ENCODE measurements at places on chromosomes 1 and 21.

DNA sequence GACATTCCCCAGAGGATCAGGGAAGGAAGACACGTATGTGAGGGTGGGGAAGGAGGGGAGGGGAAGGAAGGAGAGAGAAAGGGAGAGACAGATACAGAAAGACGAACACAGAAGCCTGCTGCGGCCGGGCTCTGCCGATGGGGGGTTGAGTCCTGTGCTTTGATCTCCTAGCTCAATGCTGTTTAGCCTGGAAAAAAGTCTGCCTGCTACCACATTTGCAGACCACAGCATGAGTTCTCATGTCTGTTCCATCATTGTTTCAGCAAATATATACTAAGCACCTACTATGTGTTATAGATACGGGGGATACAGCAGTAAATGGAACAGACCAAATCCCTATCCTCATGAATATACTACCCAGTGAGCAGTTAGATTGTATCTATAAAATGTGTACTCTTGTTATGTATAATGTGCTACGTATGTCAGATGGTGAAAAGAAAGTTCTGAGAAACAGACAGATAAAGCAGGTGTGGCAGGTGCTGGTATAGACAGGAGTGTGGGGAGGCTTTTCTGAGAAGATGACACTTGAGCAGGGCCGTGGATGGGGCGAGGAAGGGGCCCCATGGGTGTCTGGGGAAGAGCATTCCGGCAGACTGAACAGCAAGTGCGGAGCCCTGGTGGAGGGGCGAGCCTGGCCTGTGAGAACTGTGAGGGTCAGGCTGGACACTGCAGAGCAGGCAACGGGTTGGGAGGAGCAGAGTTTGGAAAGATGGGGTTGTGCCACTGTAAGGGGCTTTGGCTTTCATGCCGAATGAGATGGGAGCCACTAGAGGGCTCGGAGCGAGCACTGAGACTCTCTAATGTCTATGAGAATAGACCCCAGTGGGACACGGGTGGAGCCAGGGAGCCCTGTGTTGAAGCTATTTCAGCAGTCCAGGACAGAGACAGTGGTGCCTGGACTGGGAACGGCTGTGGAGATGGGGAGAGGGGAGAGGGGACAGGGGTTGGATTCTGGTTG, 34.1 kb downstream of the KIAA1614 start:
- no peak for DNase-seq

- DNase-seq = peak; percentile 23
Measured at GRCh38 chr1:22889213-22889827, 83.3 kb downstream of the LACTBL1 start.

DNA sequence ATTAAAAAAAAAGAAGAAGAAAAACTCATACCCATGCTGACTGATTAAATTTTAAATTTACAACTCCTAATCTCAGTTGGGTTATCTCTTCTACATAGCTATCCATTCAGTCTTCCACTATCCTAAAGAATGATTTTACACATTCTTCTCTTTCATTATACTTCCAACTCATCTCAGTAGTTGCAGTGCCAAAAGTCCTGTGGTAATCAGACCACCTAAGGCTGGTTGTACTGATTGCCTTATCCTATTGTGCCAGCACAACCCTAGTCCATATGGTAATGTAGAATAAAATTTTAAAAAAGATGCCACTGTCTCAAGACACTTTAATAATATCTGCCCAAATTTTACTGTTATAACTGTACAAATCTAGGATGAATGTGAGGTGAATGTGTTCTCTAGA, 448.0 kb downstream of the LRRIQ3 start:
- no peak for DNase-seq

- DNase-seq = peak; percentile 59
Measured at GRCh38 chr1:206472886-206473285, 2.6 kb downstream of the IKBKE start.

- DNase-seq = no peak
Measured at GRCh38 chr1:230274254-230274653, 151.9 kb downstream of the PGBD5 start.

DNA sequence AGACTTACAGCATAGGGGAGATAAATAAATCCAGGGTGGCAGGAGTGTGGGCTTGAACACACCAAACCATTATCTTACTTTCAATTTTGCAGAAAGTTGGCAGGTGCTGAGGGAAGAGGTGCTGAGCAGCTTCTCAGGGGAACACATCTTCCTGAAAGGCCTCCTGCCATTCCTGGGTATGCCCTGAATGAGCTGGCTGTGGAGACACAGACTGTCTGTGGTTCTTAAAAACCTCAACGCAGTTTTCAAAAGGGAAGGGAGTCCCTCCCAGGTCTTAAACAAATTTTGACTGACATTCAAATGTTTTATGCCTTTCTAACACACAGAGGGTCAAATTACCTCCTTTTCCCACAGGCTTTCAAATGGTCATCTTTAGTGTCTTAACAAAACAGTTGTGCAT, 166.9 kb downstream of the TNFSF18 start:
- DNase-seq = no peak

- DNase-seq = no peak
Measured at GRCh38 chr21:15763359-15763758, 33.6 kb downstream of the USP25 start.

DNA sequence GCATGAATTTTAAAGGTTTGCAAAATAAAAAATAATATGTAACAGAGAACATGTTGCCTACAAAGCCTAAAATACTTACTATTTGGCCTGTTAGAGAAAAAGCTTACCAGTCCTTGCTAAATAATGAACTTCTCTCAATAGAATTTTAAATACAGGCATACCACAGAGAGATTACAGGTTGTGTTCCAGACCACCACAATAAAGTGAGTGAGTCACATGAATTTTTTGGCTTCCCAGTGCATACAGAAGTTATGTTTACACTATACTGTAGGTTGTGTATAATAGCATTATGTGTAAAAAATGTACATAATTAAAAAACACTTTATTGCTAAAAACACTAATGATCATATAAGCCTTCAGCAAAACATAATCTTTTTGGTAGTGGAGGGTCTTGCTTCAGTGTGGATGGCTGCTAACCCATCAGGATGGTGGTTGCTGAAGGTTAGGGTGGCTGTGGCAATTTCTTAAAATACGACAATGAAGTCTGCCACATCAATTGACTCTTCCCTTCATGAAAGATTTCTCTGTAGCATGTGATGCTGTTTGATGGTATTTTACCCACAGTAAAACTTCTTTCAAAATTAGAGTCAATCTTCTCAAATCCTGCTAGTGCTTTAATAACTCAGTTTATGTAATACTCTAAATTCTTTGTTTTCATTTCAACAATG, 48.6 kb downstream of the SCYL3 start:
- no peak for DNase-seq

DNA sequence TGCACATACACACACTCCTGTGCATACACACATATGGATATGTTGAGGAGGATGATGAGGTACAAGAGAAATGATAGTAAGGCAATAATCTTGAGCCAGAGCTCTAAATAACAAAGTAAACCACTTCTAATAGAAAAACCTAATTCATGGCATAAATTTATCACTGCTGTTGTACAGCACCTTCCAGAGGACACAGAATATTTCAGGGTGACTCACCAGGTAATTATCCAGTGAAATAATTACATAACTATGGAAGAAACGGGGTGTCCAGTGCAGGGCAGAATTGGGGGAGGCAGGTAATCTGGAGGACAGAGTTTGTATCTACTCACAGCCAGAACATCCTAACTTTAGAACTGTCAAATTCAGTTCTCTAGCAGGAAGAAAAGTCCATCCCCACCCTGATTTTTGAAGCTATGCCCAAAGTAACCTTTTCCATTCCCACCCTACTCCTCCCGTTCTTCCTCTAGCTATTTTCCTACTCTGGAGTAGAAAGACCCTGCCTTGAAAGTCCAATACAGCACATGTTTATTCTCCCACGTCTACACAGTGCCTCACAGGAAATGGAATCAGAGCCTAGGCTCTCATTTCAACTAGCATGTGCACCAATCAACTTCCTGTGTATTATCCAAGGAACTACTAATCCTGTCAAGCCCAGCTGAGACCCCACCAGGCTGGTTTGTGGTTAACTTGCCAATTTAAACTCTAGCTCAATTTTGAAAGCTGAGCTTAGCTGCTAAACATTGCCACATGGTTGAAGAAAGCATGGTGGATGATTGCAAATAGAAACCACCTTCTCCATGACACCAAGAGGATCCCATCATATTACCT, 96.6 kb downstream of the PTPN14 start:
- DNase-seq = no peak

- no peak for DNase-seq
Measured at GRCh38 chr1:40858856-40859416, 3.2 kb downstream of the CITED4 start.

DNA sequence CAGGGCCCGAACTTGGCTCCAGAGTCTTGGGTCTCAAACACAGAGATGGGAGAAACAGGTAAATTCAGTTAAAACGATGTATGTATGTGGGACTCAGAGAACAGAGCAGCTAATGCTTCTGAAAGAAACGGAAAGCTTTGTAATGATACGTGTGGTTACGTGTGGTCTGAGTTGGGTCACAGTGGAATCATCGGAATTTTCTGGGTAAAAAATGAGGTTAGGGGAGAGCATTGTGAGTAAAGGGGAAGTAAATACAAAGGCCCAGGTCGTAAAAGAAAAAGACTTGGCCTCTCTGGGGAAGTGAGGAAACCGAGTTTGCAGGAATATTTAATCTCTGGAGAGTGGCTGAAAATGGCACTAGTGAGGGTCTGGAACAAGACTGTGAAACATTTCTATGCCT, 8.3 kb downstream of the NHLH2 start:
- DNase-seq = no peak

DNA sequence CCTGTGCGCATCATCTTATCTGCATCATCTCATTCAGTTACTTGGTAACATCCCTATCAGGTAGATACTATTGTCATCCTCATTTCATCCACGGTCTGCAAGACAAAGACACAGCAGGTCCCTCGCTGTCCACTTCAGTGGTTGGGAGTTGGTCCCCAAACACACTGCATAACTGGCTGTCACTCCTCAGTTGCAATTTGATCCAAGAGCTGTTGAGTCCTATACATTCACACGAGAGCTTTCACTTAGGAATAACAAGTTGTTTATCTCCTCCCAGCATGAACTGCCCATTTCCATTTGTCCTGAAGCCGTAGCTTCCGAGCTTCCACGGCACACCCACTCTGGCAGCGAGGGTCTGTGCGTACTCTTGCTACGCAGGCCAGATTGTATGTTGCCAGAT, 472.0 kb downstream of the CAMTA1 start:
- DNase-seq = no peak

DNA sequence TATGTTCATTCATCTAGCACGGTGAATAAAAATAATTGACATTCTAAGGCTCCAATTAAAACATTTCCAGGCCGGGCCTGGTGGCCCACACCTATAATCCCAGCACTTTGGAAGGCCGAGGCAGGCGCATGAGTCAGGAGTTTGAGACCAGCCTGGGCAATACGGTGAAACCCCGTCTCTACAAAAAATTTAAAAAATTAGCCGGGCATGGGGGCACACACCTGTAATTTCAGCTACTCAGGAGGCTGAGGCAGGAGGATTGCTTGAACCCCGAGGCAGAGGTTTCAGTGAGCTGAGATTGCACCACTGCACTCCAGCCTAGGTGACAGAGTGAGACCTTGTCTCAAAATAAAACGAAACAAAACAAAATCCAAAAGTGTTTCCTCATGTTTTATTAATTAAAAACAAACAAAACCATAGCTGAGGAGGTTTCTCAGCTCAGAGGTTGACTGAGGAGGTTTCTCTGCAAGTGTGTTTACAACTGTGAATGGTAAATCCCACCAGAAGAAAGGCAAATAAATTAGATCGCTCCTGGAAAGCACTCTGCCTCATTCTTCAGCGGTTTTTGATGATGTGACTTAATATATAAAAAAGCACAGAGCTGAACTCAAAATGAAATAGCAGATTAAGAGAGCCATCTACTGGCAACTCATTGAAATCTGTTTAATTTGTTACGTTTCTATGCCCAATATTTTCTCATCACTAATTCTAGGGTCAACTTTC, 37.7 kb upstream of the ATG4C start:
- DNase-seq = peak; percentile 71

- no peak for DNase-seq
Measured at GRCh38 chr1:213050745-213051126, 305 bp upstream of the RPS6KC1 start.

DNA sequence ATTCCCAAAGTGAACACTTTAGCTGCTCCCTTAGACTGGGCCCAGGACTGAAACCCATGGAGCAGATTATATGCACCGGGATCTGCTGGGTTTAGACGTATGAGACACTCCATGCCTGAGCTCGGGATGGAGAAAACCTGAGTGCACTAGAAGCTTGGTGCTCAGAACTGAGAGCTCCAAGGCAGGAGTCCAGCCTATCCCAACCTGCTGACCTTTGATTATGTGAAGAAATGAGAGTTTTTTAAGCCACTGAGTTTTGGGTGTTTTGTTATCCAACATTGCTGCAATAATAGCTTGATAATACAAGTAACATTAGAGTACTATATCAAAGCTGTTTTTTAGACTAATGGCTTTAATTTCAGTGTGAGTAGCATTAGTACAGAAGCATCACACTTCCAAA, 131.5 kb upstream of the KCNK1 start:
- no peak for DNase-seq

- peak; percentile 30 for DNase-seq
Measured at GRCh38 chr1:152169366-152170025, 10.5 kb upstream of the RPTN start.

DNA sequence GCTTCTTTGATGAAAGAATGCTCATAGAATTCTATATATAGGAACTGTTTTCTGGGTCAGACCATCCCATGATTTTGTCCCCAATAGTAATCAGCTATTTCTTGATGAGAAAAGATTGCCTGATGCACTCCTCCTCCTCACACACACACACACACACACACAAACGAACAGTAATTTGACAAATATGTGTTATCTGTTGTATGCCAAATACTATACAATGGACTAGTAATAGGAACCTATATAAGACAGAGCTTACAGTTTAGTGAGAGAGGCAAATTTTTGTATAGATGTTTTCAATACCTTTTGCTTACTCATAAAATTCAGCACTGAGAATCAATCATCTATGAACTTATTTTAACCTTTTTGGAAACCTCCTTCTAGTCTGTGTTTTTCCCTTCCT, 76.8 kb downstream of the PLA2G4A start:
- DNase-seq = no peak

GRCh38 chr1:197982256-197982655, 65.1 kb downstream of the LHX9 start:
- no peak for DNase-seq

- no peak for DNase-seq
Measured at GRCh38 chr1:17627239-17628052, 87.9 kb downstream of the ARHGEF10L start.
